AG04450 (cell line): ENCODE measurements at places on chromosomes 3 and 15.

GRCh38 chr3:185858502-185859225 is 33.8 kb upstream of the IGF2BP2 start:
- no peak for DNase-seq

DNA sequence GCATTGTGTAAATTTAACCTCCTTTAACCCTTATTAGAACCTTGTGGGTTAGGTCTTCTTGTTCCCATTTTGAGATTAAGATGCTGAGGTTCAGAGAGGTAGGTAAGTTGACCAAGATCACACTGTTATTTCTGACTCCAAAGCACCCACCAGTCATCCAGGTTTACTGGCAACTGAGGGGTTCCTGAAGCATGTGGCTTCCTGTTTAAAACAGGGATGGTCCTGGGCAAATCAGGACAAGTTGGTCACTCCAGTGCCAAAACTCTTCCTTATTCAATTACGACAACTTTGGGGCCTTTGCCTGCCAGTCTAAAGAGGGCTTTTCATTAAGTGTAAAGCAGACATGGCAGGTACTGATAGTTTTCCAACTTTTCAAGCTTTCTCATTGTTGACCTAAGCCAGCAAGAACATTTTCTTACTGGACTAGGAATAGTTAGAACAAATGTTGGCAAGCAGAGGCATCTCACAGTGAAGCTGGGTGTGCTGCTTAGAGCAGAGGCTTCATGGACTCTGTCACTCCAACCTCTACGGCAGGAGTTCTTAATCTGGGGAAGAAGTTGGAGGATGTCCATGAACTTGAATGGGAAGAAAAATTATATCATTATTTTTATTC is 149.4 kb upstream of the ADAMTS9 start:
- DNase-seq: no peak

- DNase-seq: no peak
These were observed 7.6 kb downstream of the ICE2 start for GRCh38 chr15:60471314-60471713.

GRCh38 chr3:139534455-139534812 is 5.1 kb downstream of the RBP1 start:
- DNase-seq: peak; percentile 84

DNA sequence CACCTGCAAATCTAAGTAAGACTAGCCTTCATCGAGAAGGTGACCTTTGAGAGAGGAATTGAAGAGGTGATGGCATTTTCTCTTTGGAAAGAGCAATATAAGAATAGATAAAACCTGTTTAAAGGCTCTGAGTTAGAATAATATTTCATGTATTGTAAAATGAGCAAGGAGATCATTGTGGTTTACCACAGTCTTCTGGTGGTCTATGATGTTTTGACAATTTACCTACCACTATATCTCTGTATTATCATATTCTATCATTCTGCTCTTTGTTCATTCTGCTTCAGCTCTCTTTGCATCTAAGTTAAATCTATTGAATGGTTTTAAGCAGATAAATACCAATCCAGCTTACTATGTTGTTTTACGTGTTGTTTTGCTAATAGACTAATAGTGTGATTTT is 982.3 kb downstream of the SI start:
- no peak for DNase-seq

- DNase-seq: no peak
These were observed 60.6 kb downstream of the MAGI1 start for GRCh38 chr3:65978116-65978515.

- no peak for DNase-seq
These were observed 102.0 kb upstream of the SGO1 start for GRCh38 chr3:20288050-20288449.
